Activated naive CD8-positive, alpha-beta T cell treated with anti-CD3 and anti-CD28 coated beads for 36 hours (primary cell): ENCODE measurements at places on chromosomes 16 and 17. TPM values are rescaled to one million over a fixed set of nuclear protein-coding genes. Genes with fewer than 3 reads are reported as not detected.
A peak's percentile ranks its signal among the peaks of the same experiment; 100 is the strongest.

ETV4 gene
- 7.8 TPM for total RNA-seq

- no peak overlapping the region for H3K27ac ChIP-seq
- no peaks in the 10 kb centered on the region for H3K36me3 ChIP-seq
- H3K27me3 ChIP-seq: no peaks in the 10 kb centered on the region
Measured at GRCh38 chr16:28905800-28906372, 19.2 kb downstream of the RABEP2 start.

- no peaks in the 10 kb centered on the region for H3K27me3 ChIP-seq
- no peak for DNase-seq
- no peaks in the 10 kb centered on the region for H3K4me1 ChIP-seq
- no peak overlapping the region for H3K27ac ChIP-seq
- no peak overlapping the region for H3K4me3 ChIP-seq
Measured at GRCh38 chr16:53611179-53611696, 92.4 kb downstream of the RPGRIP1L start.

GRCh38 chr16:21626659-21627277 is 25.6 kb downstream of the IGSF6 start:
- H3K36me3 ChIP-seq: peaks cover 57% of the 10 kb centered on the region
- no peaks in the 10 kb centered on the region for H3K27me3 ChIP-seq
- H3K27ac ChIP-seq: peak overlapping the region; percentile 80
- peaks cover 36% of the 10 kb centered on the region for H3K4me1 ChIP-seq

GRCh38 chr16:53945996-53946395 is 242.0 kb downstream of the FTO start:
- H3K4me1 ChIP-seq: peaks cover 8% of the 10 kb centered on the region
- peaks cover 6% of the 10 kb centered on the region for H3K36me3 ChIP-seq
- H3K27me3 ChIP-seq: no peaks in the 10 kb centered on the region

- peak within 1 kb of the TSS; percentile 42 for H3K4me3 ChIP-seq
- DNase-seq: peak; percentile 46
- H3K27ac ChIP-seq: no peak within 1 kb of the TSS
- H3K36me3 ChIP-seq: no peaks in the 10 kb centered on the region
- H3K4me1 ChIP-seq: peaks cover 4% of the 10 kb centered on the region
Measured at GRCh38 chr17:76585649-76586593, at the start of gene ST6GALNAC2. TSS of gene ST6GALNAC2 (minus strand) at chr17:76585860. CDS start at chr17:76585808, 52 bp downstream.

DNA sequence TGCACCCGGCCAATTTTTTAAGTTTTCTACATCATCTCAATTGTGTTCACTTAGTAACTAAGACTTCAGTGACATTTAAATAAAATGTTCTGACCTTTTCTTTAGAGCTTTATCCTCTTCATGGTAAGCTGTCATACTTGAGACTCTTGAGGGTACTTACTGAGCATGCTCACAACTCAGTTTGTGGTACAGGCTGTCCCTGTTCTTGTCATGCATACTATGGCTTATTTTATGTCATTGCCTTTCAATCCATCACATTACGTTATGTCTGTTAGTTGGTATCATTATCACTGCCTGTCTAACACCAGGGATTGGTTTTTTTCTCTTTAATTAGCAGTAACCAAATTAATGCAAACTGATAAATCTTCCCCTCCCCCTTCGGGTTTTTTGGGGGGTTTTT is 41.9 kb upstream of the RHBDL3 start:
- no peak overlapping the region for H3K4me3 ChIP-seq
- peaks cover 50% of the 10 kb centered on the region for H3K4me1 ChIP-seq
- peaks cover 12% of the 10 kb centered on the region for H3K36me3 ChIP-seq
- H3K27ac ChIP-seq: peak overlapping the region; percentile 52
- H3K27me3 ChIP-seq: no peaks in the 10 kb centered on the region
